Stimulated activated CD8-positive, alpha-beta memory T cell treated with anti-CD3 and anti-CD28 coated beads, Interleukin-15, amount 100 ng/mL, for 4 hours (primary cell): ENCODE measurements at places on chromosomes 16 and 17.

DNA sequence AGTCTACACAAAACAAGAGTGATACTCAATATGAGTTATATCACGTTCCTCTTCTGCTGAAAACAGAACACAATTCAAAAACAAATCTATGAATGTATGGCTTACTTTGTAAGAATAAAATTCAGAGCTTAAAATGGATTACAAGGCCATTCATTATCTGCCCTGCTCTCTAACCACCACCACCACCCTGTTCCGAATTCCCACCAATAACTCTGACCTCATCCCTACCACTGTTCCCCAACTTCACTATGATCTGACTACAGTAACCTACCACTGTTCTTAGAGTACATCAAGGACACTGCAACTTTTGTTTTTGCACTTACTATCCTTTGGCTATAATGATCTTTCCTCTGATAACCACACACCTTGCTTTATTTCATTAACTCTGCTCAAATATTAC, 21.3 kb downstream of the FBXL20 start:
- DNase-seq, result no peak

- no peak for DNase-seq
Observed at GRCh38 chr17:82371333-82372248, at the start of gene UTS2R. UTS2R (plus strand) TSS chr17:82371765; CDS start chr17:82374325, 2,560 bp downstream.

DNA sequence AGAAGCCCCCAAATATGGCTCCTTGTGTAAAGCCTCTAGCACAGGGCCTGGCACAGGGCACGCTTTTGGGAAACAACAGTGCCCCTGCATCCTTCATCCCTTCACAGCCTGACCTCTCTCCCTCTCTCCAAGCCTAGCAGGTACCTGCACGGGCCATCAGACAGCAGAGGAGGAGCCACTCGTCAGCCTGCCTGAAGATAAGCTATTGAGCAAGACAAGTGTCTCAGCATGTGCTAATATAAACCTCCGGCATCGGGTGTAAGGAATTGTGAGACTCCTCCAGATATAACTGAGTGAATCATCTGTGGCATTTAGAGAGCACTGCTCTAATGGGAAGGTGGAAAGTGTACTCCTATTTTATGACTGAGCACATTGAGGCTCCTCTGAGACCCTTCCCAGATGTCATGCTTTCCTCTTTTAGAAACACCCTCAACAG, 38.3 kb downstream of the TBX4 start:
- DNase-seq, result no peak

GRCh38 chr16:71303938-71304337, 14.7 kb upstream of the CMTR2 start:
- no peak for DNase-seq

- DNase-seq, result no peak
Observed at GRCh38 chr17:45942284-45942683, 47.9 kb downstream of the MAPT start.

DNA sequence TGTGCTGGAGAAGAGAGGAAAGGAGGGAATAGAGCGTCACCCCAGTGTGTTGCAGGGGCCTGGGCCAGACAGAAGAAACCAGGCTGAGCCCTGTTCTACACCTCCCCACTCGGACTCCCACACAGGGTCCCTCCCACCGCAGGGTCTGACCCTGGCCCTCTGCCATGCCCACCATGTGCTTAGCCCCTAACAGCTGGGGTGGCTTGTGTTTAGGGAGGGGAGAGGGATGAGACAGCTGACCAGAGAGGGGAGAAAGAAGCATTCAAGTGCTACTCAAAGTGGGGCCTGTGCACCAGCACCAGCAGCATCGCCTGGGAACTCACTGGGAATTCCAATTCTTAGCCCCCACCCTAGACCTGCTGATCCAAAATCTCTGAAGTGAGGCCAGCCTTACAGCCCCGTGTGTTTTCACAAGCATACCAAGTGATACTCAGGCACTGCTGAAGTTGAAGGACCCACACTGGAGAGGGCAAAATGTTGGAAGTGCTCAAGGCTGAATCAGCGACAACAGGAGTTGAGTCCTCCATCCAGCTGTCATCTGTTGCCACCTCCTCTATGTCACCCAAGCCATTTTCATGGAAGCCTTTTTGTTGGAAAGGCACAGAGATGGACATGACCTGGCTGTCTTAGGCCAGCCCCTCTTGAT, 47.0 kb downstream of the FZD2 start:
- no peak for DNase-seq

- DNase-seq, result no peak
Observed at GRCh38 chr17:19763416-19763815, 15.3 kb upstream of the ALDH3A1 start.

DNA sequence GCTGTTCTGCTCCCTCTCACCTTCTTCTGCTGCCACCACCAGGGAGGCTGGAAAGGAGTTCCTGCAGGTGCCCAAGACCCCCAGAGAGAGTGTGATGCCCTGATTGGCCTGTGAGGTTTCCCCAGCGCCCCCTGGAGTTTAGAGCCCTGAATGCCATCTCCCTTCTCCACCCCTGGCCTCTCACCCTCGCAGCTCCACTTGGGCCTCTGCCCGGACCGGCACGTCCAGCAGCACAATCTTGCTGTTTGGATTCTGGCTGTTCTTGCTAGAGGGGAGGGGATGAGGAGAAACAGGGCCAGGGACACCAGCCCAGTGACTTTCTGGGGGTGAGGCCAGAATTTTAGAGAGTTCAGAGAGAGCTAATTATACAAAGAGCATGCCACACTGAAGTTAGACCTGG, 12.5 kb upstream of the FAM171A2 start:
- no peak for DNase-seq

DNA sequence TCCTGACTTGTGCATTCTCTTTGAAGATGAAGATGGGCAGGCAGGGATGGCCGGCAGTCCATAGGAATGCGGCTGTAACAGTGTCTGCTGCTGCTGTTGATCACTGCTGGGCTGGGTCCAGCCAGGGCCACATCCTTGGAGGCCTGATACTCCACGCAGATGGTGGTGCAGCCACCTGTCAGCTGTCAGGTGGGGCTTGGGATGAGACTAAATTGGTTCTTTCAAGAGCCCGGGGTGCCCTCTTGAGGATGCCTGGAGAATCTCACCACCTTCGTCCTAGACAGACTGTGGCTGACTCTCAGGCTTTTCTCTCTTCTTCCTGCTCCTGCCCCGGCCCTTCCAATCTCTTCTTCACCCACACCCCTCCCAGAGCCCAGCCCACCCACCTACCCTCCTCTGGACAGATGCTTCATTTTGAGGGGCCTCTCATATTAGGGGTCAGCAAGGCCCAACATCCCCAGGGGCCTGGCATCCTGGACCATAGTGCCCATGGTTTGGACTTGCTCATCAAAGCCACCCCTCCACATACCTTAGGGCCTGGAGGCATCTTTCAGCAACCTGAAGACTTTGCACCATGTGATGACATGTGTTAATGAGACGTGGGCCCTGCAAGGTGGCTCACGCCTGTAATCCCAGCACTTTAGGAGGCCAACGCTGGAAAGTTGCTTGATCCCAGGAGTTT, 19.1 kb downstream of the OSBPL7 start:
- DNase-seq, result peak; percentile 25

GRCh38 chr16:65119901-65120401, 1.9 kb downstream of the CDH11 start:
- DNase-seq, result no peak

- no peak for DNase-seq
Observed at GRCh38 chr17:45747911-45748310, 36.2 kb upstream of the CRHR1 start.

DNA sequence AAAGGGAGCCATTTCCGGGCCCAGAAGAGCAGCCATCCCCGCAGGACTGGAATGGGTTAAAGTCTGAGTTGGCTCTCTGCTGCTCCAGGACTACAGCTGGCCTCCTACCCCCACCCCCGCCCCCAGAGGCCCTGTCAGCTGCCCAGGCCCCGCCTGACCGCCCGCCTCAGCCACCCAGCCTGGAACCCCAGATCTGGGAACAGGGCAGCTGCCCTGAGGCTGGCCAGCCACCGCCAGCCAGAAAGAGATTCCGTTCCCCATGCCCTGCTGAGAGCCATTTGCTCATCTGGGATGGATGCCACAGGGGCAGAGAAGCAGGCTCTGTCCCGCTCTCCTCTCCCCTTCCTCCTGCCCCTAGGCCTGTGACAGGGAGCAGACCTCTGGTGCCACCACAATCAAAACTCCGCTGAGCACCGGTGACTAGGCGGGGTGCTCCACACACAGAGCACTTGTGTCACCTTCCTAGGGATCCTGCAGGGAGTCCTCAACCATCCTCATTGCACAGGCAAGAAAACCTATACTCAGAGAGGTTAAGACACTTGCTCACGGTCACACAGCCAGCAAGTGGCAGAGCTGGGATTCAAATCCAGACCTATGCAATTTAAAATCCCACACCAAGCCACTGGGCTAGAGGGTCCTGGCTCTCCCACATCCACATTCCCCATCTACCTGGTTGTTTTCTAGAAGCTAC, 44.1 kb downstream of the ZNF423 start:
- DNase-seq, result no peak

GRCh38 chr17:7712111-7712771, 5.3 kb upstream of the DNAH2 start:
- no peak for DNase-seq

- DNase-seq, result no peak
Observed at GRCh38 chr17:64174686-64175456, 44.9 kb upstream of the ERN1 start.

GRCh38 chr17:48571024-48571818, 6.9 kb downstream of the HOXB4 start:
- no peak for DNase-seq

- no peak for DNase-seq
Observed at GRCh38 chr16:71201054-71201453, 29.5 kb downstream of the HYDIN start.

GRCh38 chr16:69852815-69853214, 90.7 kb downstream of the WWP2 start:
- no peak for DNase-seq

- DNase-seq, result no peak
Observed at GRCh38 chr16:81321039-81321438, 6.3 kb downstream of the GAN start.

GRCh38 chr16:4570086-4570485, 13.9 kb downstream of the C16orf96 start:
- no peak for DNase-seq

GRCh38 chr17:28875848-28876550, 21.2 kb downstream of the ERAL1 start:
- no peak for DNase-seq

DNA sequence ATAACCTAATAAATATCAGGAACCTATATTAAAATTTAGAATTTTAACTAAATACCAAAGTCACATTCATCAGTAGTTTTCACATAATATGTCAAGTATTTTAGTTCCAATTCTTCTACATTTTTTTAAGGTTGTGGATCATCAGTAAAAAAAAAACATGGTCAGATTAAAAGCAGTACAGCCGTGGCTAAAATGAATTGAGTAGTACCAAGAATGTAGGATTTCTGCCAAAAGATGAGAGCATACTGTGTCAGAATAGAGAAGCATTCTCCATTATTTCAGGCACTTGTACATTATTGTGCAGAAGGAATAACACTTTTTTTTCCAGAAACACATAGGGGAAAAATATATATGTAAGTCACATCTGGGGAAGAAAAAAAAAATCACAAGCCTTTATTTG, 1176.1 kb downstream of the CDH11 start:
- DNase-seq, result no peak

GRCh38 chr16:63702981-63703590, 1418.8 kb downstream of the CDH11 start:
- no peak for DNase-seq

GRCh38 chr16:79613009-79613408, 12.5 kb upstream of the MAF start:
- DNase-seq, result no peak

DNA sequence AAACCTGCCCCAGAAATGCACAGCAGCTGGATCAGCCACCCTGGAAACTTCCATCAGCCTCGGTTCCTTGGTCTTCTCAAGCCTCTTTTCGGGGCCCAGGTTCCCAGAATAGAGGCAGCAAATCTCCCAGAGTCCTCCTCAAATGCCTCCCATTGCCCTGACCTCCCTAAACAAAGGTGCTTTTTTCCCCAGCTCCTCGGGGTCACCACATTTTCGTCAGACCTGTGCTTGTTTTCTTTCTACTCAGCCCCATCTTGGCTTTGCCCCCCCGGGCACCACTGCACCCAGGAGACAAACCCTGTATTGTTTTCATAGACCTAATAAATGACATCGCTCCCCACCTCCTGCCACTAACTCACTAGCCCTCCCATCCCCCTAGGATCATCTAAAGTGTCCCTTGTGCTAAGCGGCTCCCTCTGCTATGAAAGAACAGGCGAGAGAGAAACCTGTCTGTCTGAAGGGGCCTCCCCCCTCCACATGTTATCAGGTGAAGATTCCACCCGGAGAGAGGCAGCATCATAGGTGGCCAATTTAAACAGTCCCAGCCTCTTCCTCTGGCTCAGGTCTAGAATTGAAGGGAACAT, 451.1 kb downstream of the SOX9 start:
- DNase-seq, result no peak

GRCh38 chr17:69854225-69854780, 220.7 kb upstream of the KCNJ16 start:
- DNase-seq, result no peak
